ENCODE measurements at places on chromosomes 5 and 9.

- DNase-seq, result no peak
These were observed 127.6 kb downstream of the SLIT3 start for GRCh38 chr5:169173372-169173771.

- DNase-seq, result no peak
These were observed 40.3 kb downstream of the SERINC5 start for GRCh38 chr5:80215523-80215922.

GRCh38 chr9:6930827-6931226, 173.1 kb downstream of the KDM4C start:
- DNase-seq, result no peak

- DNase-seq, result no peak
These were observed 406.4 kb downstream of the HTR1A start for GRCh38 chr5:63555874-63556273.

- no peak for DNase-seq
These were observed 317.9 kb upstream of the IRX1 start for GRCh38 chr5:3277590-3278196.

GRCh38 chr5:998246-999031, 10.2 kb upstream of the NKD2 start:
- DNase-seq, result no peak
